Fibroblast of upper back skin (primary cell): ENCODE measurements at places on chromosomes 5 and 9.

- no peak for DNase-seq
Observed at GRCh38 chr9:122239722-122240121, 11.0 kb upstream of the LHX6 start.

GRCh38 chr9:2260417-2261306 is 245.5 kb downstream of the SMARCA2 start:
- peak; percentile 40 for DNase-seq

DNA sequence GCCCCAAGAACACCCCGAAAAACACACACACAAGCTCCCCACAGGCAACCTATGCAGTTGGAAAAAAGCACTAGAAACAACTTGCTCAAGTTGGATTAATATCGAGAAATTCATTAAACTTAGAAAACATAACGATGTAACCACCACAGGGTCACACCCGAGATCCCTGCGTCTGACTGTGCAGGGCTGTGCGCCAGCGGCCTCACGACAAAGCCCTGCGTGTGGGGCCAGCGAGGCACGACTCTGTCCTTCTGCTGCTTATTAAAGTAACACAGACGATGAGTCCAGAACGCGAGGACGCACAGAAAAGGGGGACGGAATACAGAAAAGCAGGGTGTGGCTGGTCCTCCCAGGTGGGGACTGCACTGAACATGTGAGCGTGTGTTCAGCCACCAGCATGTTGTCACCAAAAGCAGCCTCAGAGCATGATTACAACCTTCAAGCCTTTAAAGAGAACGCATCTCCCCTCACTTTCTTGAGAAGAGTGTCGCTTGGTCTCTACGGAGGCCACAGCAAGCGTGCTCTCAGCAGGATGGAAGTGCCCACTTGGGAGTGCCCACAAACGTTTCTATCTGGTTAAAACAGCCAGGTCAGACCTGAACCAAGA is 14.4 kb downstream of the SLC12A7 start:
- no peak for DNase-seq

- DNase-seq, result no peak
Observed at GRCh38 chr9:125761676-125762450, 14.7 kb downstream of the PBX3 start.

DNA sequence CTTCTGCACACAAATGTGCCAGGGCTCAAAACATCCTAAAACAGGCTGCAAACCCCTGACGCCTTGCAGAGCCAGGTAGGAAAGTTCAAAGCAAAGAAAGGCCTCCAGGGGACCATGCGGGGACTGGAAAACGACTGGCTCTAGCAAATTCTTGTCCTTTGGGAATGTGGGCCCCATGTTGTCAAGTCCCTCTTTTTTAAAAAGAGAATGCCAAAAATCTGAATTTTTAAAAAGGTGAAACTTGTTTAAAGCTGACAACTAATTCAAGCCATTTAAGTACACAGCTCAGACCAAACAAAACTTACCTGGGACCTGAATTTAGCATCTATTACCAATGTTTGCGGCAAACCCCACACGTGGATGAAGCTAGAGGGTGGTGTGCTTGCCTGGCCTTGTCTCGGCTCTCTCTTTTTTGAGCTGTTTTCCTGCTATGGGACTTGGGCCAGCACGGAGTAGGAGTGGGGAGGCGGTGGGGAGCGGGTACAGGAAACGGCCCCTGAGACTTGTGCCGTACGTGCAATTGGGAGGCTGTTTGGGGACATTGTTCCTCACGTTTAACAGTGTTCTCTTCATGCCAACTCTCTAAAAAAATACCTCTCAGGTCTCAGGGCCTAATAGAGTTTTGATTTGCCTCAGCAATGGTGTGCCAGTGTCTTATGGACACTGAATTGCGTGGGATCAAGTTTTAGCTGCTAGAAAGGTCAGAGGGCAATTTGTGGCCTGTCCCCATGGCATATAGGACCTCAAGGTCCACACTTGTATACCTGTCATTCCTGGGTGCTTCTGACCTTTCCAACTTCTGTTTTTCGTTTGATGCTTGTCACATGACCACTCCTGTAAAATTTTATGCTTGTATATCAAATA is 15.1 kb upstream of the PHF19 start:
- no peak for DNase-seq

DNA sequence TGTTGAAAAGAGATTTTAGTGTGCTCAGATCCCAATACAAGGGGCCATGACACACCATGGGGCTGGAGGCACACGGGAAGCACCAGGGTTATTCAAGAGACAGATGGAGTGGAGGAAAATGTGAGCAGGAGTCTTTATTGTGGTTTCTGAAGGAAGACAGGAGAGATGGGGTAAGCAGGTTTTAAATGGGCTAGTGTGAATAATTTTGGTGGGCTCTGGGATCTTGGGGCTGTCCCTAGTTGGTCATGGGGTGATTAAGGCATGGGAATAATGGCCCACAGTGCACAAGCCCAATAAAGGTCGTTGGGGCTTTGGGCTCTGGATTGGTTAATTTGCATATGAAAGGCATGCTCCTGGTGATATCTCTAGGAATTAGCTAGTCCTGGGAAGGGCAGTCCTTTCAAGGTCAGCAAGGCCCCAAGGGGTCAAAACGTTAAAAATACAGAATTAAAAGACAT is 3.6 kb upstream of the SCGB3A2 start:
- DNase-seq, result no peak

GRCh38 chr5:57887851-57888621 is 405.4 kb upstream of the ACTBL2 start:
- DNase-seq, result peak; percentile 74

DNA sequence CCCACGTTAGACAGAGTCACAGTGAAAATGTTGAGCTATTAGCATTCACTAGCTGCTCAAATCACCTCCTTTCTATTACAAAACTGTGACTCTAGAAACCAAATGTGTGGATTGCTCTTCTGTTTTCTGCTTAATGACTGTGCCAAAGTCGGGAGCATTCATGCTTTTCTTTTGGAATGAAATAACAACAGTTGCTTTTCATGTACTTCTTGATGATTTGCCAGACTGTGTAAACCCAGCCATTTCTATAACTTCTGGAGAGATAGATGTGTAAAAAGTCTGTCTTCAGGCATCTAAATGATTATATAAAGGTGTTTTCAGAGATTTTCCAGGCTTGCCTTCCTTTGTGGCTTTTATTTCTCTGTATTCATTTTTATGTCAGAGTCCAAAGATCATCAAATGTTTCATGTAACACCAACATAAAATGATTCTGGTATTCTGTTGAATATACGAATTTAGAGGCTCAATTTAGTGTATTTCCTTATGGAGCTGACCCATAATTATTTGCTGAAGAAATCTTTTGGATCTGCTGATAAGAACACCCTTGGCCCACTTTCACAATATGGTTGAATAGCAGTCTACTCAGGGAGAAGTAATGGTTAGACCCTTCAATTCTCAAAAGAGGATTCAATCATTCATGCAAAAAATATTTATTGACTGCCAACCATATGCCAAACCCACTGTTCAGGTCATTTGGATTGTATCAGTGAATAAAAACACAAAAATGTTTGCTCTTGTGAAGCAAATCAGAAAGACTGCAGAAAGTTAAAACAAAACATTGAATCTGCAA is 581.2 kb downstream of the CDH18 start:
- no peak for DNase-seq

DNA sequence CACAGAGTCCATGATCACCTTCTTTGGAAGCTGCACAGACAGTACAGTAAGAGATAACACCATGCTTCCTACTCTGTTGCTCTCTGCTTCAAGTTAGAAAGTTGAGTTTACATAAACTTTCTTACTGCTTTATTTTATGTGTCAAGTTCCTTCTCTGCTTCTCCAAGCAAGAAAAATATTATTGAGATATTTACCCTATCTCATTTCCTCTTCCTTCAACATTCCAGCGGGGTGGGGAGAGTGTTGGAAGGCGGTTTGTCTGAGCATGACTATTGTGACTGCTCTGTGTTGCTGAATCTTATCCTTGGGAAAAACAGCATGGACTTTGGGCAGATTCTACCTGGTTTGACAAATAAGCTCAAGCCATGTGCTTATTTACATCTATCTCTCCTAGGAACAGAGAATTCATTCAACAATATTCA is 66.9 kb upstream of the EPB41L4A start:
- DNase-seq, result no peak

GRCh38 chr9:134811079-134811672 is 69.4 kb upstream of the FCN2 start:
- DNase-seq, result no peak

DNA sequence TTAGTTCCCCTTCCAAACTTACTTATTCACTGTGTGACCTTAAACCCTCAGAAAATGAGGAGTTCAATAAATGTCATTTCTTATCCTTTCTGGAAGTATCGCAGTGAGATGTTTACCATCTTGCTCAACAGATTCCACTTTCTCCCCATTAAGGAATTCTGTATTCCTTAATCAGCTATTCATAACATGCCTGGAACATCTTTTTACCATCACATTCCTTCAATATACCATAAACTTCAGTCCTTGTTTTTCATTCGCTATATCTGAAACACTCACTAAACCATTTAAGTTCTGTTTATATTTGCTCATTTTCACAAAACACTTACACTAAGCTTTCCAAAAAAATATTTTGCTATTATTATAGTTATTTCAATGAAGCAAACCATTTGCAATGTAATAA is 1158.6 kb downstream of the CDH12 start:
- no peak for DNase-seq

DNA sequence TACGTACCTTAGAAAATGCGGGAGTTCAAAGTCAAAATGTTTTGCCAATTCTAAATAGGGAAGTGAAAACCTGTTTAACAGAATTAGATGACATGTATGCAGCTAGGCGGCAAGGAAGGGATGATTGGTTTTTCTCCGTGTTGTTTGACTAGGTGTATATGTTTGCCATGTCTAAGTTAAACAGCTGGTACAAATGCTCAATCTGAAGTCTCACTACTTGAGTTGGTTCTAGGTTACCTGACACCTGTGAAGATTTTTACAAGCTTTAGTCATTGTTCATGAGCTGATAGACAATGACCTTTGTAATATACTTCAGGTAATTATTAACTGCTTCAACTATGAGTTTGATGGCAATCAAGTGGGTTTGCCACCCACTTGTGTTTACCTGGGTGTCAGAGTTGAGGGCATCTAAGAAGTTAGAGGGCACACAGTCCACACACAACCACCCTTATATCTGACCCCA is 74.3 kb downstream of the SLC44A1 start:
- no peak for DNase-seq

GRCh38 chr5:55278778-55279177 is 28.7 kb downstream of the DHX29 start:
- peak; percentile 54 for DNase-seq

DNA sequence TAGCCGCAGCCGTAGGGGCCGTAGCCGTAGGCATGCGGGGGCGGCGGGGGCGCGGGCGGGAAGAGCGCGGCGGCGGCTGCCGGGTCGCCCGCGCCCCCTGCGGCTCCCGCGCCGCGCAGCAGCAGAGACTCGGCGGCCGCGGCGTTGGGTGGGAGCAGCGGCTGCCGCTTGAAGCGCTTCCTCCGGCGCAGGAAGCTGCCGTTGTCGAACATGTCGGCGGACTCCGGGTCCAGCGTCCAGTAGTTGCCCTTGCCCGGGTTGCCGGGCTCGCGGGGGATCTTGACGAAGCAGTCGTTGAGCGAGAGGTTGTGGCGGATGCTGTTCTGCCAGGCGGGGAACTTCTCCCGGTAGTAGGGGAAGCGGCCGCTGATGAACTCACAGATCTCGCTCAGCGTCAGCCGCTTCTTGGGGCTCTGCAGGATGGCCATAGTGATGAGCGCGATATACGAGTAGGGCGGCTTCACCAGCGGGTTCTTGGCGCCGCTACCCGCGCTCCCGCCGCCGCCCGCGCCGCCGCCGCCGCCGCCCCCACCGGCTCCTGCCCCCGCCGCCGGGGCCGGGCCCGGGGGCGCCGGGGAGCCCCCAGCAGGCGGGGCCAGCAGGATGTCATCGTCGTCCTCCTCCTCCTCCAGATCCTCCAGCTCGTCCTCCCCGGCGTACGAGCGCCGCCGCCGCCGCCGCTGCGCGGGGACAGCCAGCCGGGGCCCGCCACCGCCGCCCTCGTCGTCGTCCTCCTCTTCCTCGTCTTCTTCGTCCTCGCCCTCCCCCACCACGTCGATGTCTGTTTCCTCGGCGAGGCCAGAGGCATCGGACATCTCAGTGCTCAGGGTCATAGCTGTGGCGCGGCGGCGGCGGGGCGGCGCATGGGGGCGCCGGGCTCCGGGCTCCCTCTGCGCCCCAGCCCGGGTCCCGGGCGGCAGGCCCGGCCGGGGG is 781 bp downstream of the FOXD1 start:
- DNase-seq, result peak; percentile 78

DNA sequence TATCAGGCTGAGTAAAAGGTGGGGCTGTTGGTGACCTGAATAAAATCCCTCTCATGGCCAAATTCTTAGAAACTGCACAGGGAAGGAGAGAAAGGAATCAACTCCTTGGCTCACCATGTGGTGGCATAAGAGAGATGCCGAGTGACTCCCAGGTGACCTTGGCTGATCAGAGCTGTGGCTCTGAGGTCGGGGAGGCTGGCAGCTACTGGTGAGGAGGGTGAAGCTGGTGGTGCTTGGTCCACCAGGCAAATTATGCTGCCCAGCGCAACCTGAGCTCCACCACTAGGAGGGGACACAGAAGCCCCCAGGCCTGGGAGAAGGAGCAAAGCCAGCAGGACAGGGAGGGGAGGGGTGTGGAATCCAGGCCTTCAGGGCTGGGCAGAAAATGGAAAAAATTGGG is 111.2 kb upstream of the IL12B start:
- DNase-seq, result no peak

DNA sequence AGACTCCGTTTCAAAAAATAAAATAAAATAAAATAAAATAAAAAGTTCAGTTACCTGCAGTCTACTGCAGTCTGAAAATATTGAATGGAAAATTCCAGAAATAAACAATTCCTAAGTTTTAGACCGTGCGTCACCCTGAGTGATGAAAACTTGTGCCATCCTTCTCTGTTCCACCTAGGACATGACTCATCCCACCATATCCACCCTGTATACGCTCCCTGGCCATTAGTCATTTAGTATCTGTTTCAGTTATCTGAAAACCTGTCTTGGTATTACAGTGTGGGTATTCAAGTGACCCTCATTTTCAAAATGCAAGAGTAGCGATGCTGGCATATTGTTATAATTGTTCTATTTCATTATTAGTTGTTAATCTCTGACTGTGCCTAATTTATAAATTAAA is 51.8 kb upstream of the TEX48 start:
- no peak for DNase-seq

DNA sequence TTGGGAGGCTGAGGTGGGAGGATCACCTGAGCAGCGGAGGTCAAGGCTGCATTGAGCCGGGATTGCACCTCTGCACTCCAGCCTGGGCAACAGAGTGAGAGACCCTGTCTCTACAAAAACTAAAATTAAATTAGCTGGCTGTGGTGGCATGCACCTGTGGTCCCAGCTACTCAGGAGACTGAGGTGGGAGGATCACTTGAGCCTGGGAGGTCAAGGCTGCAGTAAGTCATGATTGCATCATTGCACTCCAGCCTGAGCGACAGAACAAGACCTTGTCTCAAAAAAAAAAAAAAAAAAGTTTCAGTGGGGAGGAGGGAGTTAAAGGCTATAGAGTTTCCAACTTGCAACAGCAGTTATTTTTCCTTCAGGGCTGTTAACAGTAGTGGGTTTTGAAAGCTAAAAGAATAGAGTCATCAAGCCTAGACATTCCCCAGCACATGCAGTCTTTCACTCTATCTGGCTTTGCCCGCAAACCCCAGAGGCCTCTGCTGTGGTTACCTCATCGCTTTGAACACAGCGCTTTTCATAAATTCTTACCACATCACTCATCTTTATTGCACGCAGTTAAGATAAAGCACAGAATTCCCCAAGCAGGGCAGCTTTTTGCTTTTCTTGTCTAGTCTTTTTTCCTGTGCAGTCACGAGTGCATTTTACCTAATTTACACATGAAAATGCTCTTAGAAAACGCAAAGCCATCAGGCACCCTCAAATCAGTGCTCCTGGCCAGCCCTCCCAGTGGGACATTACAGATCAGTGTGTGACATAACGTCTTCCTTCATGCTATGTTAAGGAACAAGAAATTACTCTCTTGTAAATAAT is 8.7 kb upstream of the SLC2A8 start:
- DNase-seq, result peak; percentile 98
